Thyroid gland (tissue), 4 donors: ENCODE measurements at places on chromosomes 7 and 10. TPM values are rescaled to one million over a fixed set of nuclear protein-coding genes. Genes with fewer than 3 reads are reported as not detected.
A peak's percentile ranks its signal among the peaks of the same experiment; 100 is the strongest.

BEND7 gene
- total RNA-seq: 64.7 TPM

SEM1 gene
- 42.1 TPM for total RNA-seq

RBP3 gene
- not detected for total RNA-seq

ADRB1 gene
- 1.7 TPM for total RNA-seq

TMEM196 gene
- not detected for total RNA-seq

TEX36 gene
- total RNA-seq: not detected

C10orf53 gene
- not detected for total RNA-seq

OPALIN gene
- not detected for total RNA-seq

EBF3 gene
- total RNA-seq: 9.3 TPM

DNA sequence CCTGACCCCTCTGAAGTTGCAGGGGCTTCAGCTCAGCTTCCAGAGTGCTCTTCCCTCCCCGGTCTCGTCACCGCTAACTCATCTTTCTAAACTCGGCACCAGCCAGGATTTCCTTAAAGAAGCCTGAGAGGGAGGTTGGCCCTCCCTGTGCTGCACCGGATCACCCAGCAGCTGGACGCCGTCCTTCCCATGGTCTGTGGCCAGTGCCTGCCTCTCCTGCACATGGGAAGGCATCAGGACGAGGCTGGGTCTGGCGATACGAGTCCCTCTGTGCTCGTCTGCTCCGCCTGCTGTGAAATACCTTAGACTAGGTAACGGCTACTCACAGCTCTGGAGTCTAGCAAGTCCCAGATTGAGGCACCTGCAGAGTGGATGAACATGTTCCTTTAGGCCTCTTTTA lies 179.1 kb downstream of the ZMYND11 start:
- DNase-seq: no peak

DNA sequence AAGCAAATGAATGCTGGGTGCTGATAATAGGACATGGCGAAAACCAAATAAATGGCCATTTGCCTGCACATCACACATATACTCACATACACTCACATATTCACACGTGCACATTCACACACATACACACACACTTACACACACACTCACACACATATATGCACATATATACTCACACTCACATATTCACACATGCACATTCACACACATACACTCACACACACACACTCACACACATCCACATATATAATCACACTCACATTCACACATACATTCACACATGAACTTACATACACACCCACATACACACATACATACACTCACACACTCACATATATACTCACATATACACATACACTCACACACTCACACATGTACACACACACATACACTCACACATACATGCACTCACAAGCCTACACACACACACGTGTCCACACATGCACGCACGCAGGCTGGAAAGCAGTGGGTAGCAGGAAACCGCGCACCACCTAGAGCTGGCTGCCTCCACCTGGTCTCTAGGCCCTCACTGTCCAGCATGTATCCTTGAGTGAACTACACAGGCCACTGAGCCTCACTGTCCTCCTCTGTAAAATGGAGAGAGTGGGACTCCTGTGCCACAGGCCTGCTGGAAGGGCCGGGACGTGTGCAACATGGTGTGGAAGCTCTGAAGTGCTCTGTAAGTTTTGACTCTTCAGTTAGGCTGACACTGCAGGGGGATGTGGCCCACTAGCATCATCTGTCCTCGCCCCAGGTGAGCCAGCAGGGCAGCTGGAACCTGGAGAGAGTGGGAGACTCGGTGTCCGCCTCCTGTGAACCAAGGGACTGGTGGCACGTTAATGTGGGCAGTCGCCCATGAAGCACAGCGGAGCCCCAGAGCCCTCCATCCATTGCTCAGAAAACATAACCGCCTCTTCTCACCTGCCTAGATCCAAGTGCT lies 14.9 kb downstream of the TMEM72 start:
- DNase-seq: peak; percentile 33

DNA sequence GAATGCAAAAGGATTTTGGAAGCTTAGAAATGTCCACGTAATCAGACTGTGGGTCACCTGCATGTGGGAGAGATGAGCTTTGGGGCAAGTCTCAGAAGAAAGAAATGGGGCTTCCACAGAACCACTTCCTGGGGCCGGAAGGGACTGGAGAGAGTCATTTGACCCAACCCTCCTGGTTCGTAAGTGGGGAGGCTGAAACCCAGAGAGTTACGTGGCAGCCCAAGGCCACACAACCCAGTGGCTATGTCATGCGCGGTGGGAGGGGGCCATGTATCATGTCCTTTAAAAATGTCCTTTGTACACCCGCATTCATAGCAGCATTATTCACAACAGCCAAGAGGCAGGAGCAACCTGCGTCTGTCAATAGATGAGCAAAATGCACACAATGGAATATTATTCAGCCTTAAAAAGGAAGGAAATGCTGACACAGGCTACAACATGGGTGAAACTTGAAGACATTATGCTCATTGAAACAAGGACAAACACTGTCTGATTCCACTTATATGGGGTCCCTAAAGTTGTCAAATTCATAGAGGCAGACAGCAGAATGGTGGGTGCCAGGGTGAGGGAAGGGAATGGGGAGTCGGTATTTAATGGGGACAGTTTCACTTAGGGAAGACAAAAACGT lies 15.1 kb downstream of the CAMK2B start:
- DNase-seq: no peak

- no peak for DNase-seq
These were observed 75.1 kb upstream of the INSIG1 start for GRCh38 chr7:155222573-155222972.

- DNase-seq: no peak
These were observed 5.7 kb downstream of the NRF1 start for GRCh38 chr7:129617178-129617577.

DNA sequence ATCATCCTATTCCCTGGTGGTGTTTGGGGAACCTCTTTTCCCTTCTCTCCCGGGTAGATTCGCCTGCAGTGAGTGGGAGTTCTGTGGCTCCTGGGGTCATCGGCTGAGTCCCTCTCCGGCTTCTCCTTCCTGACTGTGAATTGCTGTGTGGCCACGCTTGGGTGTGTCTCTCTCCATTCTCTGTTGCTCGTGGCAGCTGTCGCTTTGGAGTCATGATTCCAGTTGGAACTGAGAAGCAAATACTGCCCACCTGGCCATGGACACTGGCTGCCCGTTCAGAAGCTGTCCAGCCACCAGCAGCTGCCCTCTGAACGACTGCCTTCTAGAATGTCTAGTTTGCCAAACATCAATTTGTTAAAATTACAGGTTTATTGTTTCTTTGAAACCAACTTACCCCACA lies 23.1 kb upstream of the PITRM1 start:
- DNase-seq: no peak

GRCh38 chr7:104431930-104432329 lies 103.5 kb downstream of the LHFPL3 start:
- no peak for DNase-seq

DNA sequence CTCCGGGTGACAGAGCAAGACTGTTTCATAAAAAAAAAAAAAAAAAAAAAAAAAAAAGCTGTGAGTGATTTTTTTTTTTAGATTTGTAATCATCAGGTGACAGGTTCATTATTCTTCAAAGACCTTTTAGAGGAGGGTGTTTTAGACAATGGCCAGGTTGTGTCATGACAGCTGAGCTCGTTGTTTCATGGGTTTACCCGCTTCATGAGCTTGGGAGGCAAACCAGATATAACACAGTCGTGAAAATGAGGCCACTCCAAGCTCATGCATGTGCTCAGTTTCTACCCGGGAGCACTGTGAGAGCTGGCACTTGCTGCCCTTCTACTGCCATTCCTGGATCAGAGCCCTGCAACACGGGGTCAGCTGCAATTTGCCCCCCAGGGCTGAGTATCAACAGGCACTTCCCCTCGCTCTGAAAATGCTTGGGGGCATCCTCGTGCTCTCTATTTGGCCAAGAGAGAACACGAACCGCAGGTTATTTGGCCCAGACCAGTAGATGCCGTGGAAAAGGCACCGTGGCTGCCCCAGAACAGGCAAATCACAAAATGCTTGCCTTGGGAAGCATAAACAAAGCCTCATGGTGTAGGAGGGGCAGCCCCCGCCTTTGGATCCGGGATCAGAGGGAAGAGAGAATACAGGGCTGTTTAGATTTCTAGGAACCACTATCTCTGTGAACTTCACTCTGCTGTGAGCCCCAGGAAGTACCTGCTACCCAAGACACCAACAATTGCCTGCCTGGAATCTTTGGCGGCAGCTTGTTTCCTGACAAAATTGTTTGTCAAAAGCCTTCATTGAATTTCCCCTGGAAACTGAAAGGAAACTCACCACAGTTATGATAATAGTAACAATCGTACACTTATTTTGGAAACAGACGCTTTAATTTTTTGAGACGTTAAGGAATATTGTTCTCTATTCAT lies 371.0 kb downstream of the FRMD4A start:
- no peak for DNase-seq

- DNase-seq: no peak
These were observed 71.3 kb upstream of the VWC2 start for GRCh38 chr7:49702099-49702498.

GRCh38 chr10:71667387-71667752 lies 52.2 kb downstream of the C10orf105 start:
- DNase-seq: no peak

GRCh38 chr7:66877577-66878300 lies 43.3 kb upstream of the TMEM248 start:
- DNase-seq: no peak

DNA sequence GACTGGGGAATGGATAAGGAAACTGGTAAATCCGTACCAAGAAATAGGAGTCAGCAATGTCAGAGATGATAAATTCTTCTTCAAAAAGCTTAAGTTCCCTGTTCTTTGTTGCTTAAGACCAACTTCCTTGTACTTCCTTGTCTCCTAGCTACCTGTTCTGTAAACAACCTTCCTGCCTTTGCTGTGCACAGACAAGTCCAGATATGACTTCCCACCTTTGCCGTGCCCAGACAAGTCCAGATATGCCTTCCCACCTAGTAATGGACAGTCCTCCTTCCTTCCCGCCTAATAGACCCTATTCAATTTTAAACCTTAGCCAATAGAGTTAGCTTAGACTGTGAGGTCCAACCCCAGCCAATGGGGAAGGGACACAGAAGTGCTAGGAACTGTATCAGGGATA lies 2.5 kb upstream of the ZNF33A start:
- no peak for DNase-seq

GRCh38 chr10:79932841-79933379 lies 16.0 kb downstream of the SFTPD start:
- DNase-seq: no peak

GRCh38 chr7:43192806-43193460 lies 80.5 kb downstream of the HECW1 start:
- no peak for DNase-seq

DNA sequence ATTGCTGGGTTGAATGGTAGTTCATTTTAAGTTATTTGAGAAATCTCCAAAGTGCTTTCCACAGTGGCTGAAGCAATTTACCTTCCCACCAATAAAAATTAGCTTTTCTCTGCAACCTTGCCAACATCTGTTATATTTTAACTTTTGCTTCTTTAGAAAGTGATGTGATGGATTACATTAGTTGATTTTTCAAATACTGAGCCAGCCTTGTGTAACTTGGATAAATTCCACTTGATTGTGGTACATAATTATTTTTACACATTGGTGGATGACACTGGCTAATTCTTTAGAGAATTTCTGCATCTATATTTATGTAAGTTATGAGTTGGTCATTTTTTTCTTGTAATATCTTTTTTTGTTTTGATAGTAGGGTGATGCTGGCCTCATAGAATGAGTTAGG lies 634.1 kb downstream of the GALNT17 start:
- no peak for DNase-seq

- DNase-seq: peak; percentile 11
These were observed 93.0 kb upstream of the SLC25A13 start for GRCh38 chr7:96414931-96415292.

GRCh38 chr7:90605055-90605454 lies 8.9 kb downstream of the CDK14 start:
- DNase-seq: peak; percentile 88

DNA sequence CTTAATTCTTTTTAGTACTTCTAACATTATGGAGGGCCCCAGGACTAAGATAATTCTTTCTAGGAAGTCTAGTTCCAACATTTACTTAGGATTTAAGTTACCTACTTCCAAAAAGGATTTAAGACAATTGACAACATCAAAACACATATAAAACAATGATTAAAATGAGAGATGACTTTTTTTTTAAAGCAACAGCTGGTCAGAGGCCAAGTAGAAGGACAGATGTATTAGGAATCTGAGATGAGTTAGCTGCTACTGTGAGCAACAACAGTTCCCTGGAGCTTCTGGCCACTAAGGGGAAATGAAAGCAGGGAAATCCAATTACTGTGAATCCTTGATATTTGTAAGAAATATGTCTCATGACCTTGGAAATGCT lies 222.3 kb downstream of the PHTF2 start:
- no peak for DNase-seq

- no peak for DNase-seq
These were observed 141.1 kb upstream of the WNT16 start for GRCh38 chr7:121187676-121188075.

DNA sequence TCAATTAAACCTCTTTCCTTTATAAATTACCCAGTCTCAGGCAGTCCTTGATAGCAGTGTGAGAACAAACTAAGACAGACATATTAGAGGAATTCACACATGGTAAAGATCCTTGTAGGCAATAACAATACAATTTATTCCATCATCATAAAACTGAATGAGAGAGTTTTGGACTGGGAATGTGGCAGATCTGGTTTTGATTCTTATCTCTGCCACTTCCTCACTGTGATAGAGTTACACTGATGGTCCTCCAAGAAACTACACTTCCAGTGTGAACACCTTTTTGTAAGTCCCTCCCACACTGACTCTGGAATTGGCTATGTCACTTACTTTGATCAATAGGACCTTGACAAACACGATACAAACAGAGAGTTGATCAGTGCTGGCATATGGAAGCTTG lies 2.9 kb downstream of the ENO4 start:
- no peak for DNase-seq

GRCh38 chr7:19747740-19748339 lies 25.6 kb downstream of the TMEM196 start:
- no peak for DNase-seq

DNA sequence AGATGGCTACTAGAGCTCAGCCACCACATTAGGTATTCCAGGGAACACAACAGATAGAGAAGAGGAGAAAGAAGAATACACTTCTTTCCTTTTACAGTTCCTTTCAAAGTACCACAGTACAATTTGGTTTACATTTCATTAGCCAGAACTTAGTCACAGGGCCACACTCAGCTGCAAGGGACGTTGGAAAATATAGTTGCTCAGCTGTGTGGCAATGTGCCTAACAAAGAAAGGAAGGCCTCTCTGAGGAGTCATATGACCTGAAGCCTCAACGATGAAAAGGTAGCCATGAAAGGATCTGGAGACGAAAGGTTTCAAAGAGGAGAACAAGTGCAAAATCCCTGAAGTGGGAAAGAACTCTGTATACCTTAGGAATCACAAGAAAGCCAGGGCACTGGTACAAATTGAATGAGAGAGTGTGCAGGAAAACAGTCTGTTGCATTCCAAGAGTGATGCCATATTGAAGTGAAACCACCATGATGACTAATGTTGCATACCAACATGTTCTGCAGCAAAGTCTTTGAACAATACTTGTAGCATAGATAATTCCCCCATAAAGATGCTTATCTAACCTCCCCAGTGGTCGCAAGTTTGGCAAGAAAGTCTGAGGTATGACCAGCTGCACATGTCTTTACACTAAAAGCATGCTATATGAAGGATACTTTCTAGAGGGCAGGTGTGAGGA lies 278.9 kb downstream of the HPSE2 start:
- DNase-seq: no peak
